ENCODE measurements at places on chromosomes 11 and 22.

DNA sequence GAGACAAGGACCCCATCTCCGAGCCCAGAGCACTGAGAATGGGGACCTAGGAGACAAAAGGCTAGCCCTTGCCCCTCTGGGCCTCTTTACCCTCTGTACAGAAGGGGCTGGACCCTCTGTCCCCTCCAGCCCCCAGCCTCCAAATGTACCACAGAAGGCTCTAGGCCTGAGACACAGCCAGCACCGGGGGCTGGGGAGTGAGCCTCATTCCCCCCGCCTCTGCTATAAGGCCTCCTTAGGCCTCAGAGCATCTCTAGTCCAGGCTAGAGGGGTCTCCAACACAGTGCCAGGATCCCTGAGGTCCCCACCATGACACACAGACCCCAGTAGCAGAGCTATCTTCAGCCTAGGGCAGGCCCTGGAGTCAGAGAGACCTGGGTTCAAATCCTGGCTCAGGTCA lies 4.8 kb downstream of the SMTN start:
- no peak for DNase-seq

- DNase-seq = no peak
These were observed 34.6 kb upstream of the CEP126 start for GRCh38 chr11:101880222-101880621.

- DNase-seq = no peak
These were observed 804 bp downstream of the APIP start for GRCh38 chr11:34915136-34916014.

GRCh38 chr22:27452922-27453321 lies 348.6 kb downstream of the MN1 start:
- no peak for DNase-seq

DNA sequence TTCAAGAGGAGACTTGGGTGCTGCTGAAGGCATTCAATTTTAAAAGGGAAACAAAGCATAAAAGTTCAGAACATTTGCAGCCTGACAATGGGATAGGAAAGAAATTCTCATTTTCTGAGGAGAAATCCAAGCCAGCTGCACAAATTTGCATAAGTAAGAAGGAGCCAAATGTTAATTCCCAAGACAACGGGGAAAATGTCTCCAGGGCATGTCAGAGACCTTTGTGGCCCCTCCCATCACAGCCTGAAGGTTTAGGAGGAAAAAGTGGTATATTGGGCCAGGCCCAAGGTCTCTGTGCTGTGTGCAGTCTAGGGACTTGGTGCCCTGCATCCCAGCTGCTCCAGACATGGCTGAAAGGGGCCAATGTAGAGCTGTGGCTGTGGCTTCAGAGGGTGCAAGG lies 12.7 kb upstream of the OR51F1 start:
- DNase-seq = no peak

DNA sequence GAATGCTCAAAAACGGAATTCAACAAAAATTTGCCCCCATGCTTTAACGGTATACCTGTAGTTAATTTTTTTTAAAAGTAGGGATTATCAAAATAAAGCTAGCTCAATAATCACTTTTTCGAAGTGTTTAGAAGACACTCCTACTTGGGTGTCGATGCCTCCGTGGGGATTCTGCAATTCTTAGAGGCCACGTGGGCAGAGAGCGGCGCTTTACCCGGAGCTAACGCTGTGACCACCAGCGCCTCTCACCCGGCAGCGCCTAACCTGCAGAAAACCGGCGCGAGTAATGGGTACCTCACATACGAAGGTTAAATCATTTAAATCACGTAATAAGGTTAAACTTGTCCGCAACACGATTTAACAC lies 583 bp downstream of the TAF1D start:
- DNase-seq = peak; percentile 49

DNA sequence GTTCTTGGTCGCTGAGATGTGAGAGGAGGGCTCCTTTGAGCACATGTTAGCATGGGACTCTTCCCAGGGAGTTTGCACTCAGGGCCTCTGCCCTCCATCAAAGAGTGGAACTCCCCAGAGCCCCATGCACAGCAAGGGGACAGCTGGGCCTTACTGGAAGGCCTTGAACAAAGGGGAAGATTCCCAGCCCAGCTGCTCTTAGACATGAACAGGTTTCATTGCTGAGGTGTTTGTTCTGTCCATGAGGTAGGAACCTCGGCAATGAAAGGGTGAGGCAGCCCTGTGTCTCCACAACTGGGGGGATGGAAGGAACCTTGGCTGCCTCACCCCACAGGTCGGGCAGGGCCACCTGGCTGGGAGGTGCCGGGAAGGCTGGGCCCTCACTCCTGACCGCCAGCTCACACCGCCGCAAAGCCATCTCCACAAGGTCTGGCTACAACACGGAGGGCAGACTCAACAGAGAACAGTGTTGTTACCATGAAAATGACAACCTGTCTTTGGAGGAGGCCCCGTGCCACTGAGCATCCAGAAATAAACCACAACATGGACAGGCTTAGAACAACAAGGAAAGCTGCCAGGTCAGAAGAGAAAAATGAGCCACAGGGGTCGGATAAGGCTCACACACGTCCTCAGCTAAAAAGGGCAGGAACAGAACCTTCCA lies 3.2 kb downstream of the DERL3 start:
- DNase-seq = no peak

DNA sequence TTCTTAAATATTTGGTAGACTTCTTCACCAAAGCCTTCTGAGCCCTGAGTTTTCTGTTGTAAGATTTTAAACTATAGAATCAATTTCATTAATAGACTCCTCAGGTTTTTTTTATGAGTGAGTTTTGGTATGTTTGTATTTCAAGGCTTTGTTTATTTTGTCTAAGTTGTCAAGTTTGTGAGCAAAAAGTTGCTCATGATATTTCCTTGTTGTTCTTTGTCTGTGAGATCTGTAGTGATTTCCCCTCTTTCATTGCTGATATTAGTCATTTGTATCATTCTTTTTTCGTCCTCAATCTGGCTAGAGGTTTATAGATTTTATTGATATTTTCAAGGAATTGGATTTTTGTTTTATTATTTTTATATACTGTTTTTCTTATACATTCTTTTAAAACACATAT lies 121.0 kb downstream of the MORC2 start:
- no peak for DNase-seq

GRCh38 chr11:44963136-44963535 lies 12.5 kb upstream of the TP53I11 start:
- no peak for DNase-seq

DNA sequence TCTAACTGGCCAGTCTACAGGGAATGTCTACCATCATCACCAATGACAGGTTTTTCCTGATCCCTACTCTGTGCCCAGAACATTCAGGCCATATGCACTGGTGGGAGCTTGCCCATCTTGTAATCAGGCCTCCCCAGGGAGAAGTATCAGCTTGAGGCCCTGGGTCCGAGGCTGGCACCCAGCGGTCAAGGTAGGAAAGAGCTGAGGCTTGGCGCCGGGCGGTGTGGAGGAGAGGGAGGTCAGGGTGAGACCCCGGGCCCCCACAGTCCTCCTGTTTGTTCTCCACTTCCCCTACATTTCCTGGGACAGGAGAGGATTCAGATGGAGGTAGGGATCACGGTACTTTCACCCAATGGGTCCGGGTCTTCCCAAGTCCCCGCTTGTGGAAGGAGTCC lies 15.5 kb downstream of the TSKU start:
- DNase-seq = no peak

DNA sequence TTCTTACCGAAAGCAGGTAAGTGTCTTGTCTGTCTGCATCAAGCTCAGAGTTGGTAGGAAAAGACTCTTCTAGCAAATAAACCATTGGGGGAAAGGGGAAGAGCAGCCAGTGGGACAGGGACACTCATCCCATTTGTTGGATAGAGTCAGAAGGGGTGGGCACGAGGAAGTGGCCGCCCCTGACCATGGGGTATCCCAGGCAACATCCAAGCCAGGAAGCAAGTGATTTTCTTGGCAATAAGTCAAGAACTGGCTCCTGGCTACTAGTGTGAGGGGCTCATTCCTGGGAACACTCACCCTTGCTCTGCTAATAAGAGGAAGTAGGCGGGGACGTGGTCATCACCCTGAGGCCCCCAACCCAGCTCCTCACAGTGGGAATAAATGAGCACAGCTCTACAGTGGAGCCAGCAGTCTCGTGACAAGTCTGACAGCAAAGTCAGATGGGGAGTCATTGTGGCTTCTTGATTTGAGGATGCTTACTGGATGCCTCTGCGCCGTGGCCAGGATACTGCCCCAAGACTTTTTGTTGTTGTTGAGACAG lies 6.7 kb downstream of the SLC25A18 start:
- no peak for DNase-seq

DNA sequence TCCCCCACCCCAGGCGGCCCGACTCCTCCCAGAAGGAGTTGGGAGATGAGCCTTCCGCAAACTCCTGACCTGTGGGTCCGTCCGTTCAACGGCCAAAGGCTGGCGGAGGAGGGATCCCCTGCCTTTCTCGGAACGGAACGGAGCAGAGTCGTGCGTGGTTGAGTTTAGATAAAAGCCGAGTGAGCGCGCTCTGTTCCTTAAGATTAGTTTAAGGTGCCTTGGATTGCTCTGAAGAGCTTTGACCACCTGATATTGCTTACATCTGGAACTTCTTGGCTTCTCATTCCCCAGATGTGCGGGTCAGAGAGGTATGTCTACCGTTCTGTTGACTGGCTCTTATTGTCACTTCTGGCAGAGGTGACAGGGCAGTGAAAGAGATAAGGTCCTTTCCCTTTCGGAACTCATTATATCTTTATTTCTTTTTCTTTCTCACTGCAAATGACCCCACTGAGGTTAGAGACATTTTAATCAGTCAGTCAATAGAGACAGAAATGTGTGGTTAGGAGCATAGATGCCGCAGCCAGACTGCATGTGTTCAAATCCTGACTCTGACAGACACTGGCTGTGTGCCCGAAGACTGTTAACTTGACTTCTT lies at the start of gene TRIM6:
Gene TRIM6 (plus strand): TSS at position 31 of the 595 bp plus-strand sequence. CDS start 261 bp downstream, at position 292.
- DNase-seq = peak; percentile 2

DNA sequence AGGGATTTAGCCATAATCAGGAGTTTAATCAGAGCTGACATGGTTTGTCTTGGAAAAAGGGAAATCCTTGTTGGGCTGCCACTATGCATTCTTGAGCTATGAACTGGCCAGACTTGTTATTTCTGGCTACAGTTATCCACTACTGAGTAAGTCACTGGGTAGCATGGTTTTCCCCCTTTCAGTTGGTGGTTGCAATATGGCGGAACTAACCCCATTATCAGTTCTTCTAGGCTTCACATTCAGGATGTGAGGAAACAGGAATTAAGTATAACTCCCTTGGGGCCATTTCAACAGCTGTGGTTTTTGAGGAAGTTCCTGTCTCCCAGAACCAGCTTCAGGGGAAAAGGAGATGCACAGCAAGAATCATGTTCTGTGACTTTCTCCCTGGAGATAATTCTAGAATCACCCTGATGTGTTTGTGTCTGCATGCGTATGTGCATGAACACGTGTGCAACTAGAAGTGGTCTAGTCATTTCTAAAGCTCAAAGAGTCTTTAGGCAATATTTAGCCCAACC lies 103.0 kb upstream of the CD44 start:
- DNase-seq = no peak

- DNase-seq = no peak
These were observed 18.2 kb downstream of the INCENP start for GRCh38 chr11:62142043-62142375.

DNA sequence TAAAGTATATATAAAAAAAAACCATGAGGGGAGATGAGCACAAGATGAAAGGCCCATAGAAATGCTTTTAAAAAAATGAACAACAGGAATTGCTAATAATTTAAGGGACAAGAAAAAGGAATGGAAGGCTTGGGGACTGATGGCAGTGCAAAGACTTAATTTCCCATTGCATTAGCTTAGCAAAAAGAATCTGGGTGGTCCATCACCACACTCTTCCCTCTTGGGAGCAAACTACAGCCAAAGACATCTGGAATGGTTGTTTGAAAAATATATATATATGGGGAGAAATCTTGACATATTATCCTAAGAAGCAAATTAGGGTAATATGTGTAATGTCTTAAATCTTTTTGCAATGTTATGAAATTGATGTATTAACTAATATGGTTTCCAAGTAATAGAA lies 727.1 kb downstream of the METTL15 start:
- no peak for DNase-seq

DNA sequence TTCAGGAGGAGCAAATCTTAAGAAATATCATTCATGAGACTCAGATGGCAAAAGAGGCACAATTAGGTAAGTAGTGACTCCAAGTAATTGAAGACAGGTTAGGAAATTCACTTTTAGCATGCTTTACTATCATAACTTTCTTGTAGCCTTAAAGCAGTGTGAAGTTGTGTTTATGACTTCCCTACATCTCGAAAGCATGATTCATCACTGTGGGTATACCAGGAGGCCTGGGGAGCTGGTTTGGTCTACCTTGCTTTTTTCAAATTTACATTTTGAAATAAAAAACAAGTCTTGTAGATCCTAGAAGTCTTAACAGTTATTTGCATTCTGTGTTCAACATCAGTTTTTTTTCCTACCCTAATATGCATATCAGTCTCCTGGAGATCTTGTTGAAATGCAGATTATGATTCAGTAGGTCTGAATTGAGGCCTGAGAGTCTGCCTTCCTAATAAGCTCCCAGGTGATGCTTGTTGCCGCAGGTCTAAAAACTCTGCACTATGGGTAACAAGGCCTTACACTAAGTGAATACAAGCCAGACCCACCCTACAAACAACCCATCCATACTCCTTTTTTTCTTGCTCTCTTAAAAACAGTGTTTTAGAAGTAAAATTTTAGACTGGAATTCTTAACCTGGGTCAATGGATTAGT lies 41.4 kb downstream of the TTC17 start:
- DNase-seq = no peak

GRCh38 chr22:31229402-31230079 lies 17.4 kb downstream of the LIMK2 start:
- no peak for DNase-seq

GRCh38 chr11:91394727-91395414 lies 829.7 kb upstream of the FAT3 start:
- DNase-seq = no peak

- no peak for DNase-seq
These were observed 19.0 kb upstream of the TP53AIP1 start for GRCh38 chr11:128961645-128962044.

- peak; percentile 35 for DNase-seq
These were observed at the start of gene POU2AF1 for GRCh38 chr11:111378861-111379601. TSS of gene POU2AF1 (minus strand) at chr11:111379275. CDS start at chr11:111379177, 98 bp downstream.

- no peak for DNase-seq
These were observed 87.8 kb downstream of the KCNC1 start for GRCh38 chr11:17822401-17822781.

- DNase-seq = no peak
These were observed 12.7 kb downstream of the RPL3 start for GRCh38 chr22:39306456-39307361.

GRCh38 chr11:92545906-92546471 lies 321.4 kb downstream of the FAT3 start:
- no peak for DNase-seq

GRCh38 chr11:69609351-69609750 lies 31.6 kb upstream of the CCND1 start:
- no peak for DNase-seq

GRCh38 chr11:111779118-111779517 lies 12.9 kb upstream of the PPP2R1B start:
- no peak for DNase-seq

All from stimulated activated CD4-positive, alpha-beta T cell treated with anti-CD3 and anti-CD28 coated beads, TNF-alpha, amount 100 ng/mL, for 1 hour (primary cell).